ENCODE measurements at places on chromosomes 11 and 22.
A peak's percentile ranks its signal among the peaks of the same experiment; 100 is the strongest.

- peak; percentile 6 for DNase-seq
These were observed 114.8 kb upstream of the FIBIN start for GRCh38 chr11:26878959-26879581.

DNA sequence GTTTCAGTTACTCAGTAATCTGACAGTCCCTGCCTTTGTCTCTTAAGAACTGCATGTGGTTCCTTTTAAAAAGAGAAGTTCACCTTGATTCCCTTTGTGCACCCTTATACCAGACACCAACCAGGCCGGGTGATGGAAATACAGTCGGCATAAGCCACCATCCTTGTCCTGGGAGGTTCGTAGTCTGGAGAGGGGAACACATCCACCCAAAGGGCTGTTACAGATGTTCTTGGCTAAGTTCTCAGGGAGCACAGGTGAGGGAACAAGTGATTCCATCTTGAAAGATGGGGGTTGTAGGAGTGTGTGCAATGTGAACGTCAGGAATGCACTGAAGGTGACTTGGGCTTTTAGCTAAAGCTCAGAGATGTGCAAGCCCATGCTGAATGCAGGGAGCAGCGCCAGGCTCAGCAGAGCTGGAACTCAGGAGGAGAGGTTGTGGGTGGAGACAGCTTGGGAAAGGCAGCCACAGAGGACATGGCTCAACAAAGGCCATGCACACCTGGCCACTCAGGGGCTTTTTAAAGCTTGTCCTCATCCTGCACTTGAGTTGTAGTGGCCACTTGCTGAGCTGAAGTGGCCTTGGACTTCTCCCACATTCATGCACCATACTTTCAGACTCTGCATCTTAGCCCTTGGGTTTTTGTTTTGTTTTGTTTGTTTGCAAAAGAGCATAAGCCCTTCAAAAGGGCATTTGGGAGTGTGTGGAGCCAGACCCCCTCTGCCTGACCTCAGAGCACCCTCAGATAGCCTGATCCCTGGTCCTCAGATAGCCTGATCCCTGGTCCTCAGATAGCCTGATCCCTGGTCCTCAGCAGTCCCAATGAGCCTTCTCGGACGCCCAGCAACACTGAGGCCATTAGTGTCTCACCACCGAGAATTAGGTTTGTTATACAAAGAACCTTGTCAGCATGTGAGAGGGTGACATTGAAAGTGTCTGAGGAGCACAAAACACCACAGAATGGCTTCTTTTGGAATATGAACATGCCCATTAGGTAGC is 12.7 kb upstream of the TMA7B start:
- no peak for DNase-seq

GRCh38 chr11:45933131-45933831 is 10.8 kb downstream of the LARGE2 start:
- DNase-seq: no peak

DNA sequence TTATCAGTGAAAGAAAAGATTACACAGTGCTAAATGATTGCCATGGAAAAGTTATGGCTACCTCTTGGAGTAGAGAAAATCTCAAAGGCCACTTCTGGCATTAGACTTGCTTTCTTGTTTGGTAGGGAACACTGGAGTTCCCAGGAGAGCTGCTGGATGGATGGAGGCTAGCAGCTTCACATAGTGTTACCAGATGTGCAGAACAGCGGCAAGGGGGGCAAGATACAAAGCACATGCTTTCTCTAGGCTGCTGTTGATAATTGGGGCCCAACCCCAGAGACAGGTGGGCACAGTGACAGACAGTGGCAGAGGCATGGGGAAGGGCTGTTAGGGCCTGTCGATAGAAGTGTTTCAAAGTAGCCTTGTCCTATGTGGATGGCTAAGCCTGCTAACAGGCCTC is 94.9 kb downstream of the DBX1 start:
- DNase-seq: no peak

DNA sequence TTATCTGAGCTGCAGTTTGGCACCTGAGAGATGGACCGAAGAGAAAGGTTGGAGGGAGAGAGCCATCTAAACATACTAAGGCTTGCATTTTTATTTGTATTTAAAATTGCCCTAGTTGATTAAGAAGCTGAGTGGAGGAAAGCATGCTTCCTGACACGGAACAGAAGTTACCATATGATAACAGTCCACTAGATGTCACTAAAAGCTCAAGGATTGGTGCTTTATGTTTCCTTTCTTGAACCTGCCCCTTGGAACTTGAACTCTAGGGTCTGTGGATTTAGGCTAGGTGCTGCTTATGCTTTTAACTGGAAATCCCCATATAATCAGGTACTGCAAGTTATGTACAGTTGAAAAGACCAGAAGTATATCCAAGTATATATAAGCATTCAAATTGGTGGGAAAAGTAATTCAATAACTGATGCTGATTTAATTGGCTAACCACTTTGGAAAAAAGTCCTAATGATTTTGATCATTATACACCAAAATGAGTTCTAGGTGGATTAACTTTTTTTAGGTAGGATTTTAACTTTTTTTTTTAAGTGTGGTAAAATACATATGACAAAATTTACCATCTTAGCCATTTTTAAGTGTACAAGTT is 9.5 kb downstream of the RBMXL2 start:
- DNase-seq: peak; percentile 16

DNA sequence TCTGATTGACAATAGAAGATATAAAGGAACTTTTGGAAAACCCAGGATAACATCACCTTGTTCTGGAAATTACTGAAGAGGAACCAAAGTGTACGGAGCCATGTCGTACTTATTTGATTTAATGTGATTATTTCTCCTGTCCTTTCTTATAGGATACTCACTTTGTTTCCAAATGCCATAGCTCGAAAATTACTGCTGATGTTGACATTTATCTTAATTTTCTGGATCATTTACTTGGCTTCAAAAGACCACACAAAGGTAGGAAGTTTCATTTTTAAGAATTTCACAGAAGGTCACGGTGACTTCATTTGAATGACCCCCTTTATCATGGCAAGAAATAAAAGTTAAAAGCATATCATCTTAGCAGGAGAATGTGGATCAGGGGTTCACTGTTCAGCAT is 1.2 kb downstream of the NXPE2 start:
- no peak for DNase-seq

DNA sequence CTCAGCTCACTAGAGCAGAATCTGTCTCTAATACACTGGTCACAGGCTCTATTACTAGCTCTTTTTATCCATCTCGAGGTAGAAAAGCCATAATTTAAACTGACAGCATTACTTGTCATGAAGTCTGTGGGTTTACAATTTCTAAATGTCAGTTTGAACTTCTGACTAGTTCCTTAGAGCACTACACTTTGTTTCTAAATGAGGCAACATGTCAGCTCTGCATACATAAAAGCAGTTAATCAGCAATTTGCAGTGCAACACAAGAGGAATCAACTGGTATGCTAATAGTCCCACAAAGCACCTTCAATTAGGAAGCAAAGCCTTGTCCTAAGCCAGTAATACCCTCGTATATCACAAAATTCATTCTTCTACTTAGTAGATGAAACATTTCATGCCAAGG is 321.3 kb downstream of the TTC28 start:
- no peak for DNase-seq

- peak; percentile 34 for DNase-seq
These were observed 16.2 kb upstream of the SHANK3 start for GRCh38 chr22:50656122-50657070.

GRCh38 chr11:69515271-69516245 is 34.1 kb downstream of the LINC01488 start:
- DNase-seq: no peak

DNA sequence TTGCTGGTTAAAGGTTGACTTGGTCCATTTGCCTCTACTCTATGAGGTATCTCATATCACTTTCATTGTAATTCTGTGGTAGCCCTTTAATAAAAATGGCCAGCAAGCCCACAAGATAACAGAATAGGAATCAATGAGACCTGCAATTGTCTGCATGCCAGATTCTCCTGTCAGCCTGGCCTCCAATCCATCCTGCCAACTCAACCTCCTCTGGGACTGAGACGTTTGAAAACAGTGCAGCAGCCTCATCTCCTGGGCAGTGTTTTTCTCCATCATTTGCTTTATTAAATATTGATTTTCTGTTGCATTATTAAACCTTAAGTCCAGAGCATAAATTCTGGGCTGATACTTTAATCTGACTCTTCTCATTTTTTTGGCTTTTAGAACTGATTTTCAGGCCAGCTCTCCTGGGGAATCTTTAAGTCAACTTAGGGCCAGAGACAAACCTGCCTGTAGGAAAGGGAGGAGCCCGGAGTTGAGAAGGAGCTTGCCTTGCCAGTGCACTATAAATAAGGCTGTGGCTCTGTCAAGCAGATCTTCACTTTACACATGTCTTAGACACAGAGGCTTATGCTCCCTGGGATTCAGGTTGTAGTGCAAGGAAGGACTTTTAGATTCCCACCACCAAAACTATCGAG is 798.0 kb downstream of the NTM start:
- DNase-seq: no peak

GRCh38 chr11:100672498-100673033 is 14.5 kb upstream of the ARHGAP42 start:
- DNase-seq: no peak

GRCh38 chr11:104291646-104292045 is 127.7 kb upstream of the PDGFD start:
- no peak for DNase-seq

DNA sequence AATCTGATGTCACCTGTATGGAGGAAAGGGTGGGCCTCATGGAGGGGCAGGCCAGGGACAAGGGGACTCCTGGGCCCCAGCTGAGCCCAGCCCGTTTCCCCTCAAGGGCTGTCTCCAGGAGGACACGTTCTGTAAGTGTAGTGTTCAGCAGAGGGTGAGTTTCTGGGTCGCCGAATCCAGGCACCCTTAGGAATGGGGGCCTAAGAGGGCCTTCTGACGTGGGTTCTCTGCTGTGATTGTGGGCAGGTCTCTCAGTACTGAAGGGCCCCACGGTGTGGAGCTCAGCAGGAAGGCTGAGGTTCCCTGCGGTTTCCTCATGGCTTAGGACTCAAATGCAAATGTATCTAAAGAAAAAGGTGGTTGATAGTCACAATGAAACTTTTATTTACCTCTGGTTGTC is 6.5 kb downstream of the PTDSS2 start:
- no peak for DNase-seq

- no peak for DNase-seq
These were observed 23.5 kb downstream of the PPFIBP2 start for GRCh38 chr11:7537265-7537664.

DNA sequence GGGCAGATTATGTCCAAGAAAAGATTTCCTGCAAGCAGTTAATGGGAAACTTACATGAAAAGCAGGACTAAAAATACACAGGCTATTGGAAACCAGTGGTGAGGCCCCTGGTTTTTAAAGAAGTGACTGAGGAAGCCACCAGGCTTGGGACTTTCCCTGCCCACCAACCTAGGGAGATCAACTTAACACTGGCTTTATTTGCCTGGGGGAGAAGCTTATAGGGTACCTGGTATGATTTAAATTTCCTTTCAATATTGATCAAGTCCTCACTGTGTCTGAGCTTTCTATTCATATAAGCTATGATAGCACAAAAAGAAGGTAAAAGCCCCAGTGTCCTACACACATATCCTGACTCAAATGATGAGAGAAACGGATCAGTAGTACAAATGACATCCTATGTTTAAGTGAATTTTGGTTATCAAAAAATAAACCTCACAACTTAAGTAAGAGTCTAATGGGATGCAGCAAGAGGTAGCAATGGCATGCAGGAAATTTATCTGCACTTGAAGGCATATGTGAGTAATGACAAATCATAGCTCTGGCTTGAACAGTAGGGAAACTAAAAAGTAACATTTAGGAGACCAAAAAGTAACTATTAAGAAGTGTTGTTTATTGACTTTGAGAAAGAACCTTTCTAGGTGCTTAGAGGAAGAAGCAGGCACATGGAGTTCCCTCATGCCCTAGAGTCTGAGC is 85.3 kb downstream of the GAB2 start:
- no peak for DNase-seq

- no peak for DNase-seq
These were observed 3.4 kb upstream of the LRRC10B start for GRCh38 chr11:61505106-61505505.

DNA sequence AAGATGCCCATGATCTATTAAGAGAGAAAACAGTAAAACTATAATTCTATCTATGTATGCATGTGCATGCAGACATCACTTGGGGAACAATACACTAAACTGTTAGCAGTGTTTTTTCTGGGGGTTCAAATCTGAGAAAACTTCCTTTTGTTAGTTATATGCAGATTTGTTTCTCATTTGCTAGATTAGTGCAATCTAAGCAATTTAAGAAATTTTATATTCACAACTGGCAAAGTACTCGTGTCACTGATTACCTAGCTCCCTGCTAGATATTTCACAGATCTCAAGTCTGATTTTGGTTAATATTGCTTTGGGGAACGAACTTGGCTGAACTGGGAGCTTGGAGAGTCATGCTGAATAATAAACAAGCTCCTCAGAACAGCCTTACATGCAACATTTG is 14.9 kb upstream of the OSBP start:
- DNase-seq: no peak

DNA sequence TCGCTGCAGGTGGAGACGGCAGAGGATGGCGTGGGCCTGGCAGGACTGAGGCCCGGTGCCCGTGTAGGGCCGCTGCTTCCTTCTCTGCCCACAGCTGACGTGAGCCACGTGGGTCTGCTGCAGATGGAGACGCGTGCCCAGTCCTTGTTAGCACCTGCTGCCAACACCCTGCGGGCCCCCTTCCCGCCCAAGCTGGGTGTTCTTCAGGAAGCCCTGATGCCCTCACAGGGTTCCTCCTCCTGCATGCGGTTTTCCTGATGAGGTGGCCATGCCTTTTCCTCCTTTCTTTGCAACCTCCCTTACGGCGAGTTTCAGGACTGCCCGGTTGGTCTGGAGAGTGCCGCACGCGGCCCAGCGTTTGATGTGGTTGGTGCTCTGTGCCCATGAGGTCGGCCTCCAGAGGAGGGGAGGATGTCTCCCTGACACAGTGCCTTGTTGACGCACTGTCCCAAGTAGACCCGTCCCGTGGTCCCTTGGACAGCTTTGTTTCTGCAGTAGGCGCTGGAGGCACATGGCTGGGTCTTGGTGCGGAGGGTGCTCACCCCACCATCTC is 44.7 kb downstream of the AP2A2 start:
- no peak for DNase-seq

GRCh38 chr22:49884075-49884474 is 30.4 kb downstream of the ZBED4 start:
- DNase-seq: no peak

- DNase-seq: no peak
These were observed 1458.1 kb upstream of the TENM4 start for GRCh38 chr11:80898910-80899309.

- DNase-seq: no peak
These were observed 5.0 kb downstream of the RHOG start for GRCh38 chr11:3835751-3836150.

- no peak for DNase-seq
These were observed 1.4 kb downstream of the ASCL2 start for GRCh38 chr11:2268729-2269600.

GRCh38 chr22:33438273-33438672 is 380.1 kb upstream of the SYN3 start:
- DNase-seq: no peak

- DNase-seq: no peak
These were observed at the start of gene ASCL2 for GRCh38 chr11:2270322-2271076. Gene ASCL2, minus strand, starts transcription at chr11:2270588. Its CDS starts 256 bp downstream, at chr11:2270332.

DNA sequence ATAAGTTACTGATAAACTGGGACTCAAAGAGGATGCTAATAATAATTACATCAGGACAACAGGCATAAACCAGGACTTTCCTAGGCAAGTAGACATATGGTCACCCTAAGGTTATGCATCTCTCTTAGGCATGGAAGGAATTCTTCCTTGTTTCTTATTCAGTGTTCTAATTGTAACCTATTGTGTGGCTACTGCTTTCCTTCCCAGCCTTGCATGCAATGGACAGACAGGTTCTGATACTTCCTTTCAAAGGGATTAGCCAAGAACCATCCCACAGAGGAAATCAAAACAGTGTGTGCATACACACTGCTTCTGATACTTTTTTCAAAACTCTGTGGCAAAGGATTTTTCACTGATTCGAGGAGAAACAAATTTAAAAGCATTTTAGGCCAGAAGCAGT is 48.3 kb downstream of the RRAS2 start:
- DNase-seq: no peak
